ENCODE measurements at places on chromosomes 12 and 14.

DNA sequence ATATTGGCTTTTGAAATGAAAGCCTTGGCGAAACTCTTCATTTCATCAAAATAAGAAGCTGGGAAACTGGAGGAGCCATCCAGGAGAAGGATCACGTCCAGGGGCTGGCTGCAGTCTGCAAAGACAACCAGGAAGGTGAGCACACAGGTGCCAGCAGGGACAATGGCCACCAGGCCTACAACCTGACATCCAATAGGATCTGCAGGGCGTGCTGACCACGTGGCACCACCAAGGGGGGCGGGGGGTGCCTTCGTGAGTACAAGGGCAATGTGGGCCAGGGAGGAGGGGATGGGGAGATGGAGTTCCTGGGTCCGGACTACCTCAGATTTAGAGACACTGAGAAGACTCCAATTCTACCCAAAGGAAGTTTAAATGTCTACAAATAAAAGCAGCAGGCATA is 71.7 kb upstream of the ANO2 start:
- DNase-seq, result no peak

- peak; percentile 48 for DNase-seq
Measured at GRCh38 chr14:73245480-73246325, 8.4 kb downstream of the PAPLN start.

GRCh38 chr12:89775063-89775985 is 66.7 kb upstream of the ATP2B1 start:
- peak; percentile 38 for DNase-seq

GRCh38 chr14:67487937-67488893 is at the start of gene TMEM229B:
Gene TMEM229B (minus strand): TSS chr14:67488721. CDS start chr14:67473923, 14,798 bp downstream.
- no peak for DNase-seq

- DNase-seq, result no peak
Measured at GRCh38 chr12:39036105-39036504, 130.7 kb upstream of the CPNE8 start.

GRCh38 chr12:121232163-121232562 is 22.2 kb downstream of the P2RX4 start:
- no peak for DNase-seq

DNA sequence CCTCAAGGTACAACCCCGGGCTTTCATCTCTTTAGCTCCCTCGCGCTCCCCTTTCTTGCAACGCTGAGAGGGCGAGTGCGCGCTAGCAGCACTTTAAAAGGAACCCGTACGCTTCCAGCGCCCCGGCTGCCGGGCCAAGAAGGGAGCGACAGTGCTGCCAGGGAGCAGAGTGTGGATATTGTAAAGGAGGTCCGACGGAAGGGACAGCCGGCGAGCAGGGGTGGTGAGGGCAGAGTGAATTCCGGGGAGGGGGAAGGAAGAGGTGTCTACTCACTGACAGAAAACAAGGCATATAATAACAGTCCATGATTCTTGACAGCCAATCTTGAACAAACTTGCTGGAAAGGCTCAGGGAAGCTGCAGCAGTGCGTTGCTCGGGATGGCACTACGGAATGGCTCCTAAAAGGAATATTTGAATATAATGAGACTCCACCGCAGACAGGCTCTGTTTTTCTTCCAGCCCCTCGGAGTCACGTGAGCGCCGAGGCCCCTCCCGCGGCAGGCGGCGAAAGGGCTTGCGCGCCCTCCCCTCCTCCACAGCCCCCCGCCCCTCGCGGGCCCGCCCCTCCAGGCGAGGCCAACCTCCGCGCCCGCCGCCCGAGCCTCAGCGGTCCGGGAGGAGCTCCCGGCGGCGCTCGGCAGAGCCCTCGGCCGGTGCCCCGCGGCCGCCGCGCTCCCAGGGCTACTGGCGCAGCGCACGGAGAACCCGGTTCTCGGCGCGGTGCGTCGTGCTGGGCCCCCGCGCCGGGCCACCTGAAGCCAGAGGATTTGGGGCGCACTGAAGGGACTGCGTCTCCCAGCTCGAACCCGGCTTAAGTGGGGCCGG is 3.4 kb downstream of the BMP4 start:
- DNase-seq, result peak; percentile 90

DNA sequence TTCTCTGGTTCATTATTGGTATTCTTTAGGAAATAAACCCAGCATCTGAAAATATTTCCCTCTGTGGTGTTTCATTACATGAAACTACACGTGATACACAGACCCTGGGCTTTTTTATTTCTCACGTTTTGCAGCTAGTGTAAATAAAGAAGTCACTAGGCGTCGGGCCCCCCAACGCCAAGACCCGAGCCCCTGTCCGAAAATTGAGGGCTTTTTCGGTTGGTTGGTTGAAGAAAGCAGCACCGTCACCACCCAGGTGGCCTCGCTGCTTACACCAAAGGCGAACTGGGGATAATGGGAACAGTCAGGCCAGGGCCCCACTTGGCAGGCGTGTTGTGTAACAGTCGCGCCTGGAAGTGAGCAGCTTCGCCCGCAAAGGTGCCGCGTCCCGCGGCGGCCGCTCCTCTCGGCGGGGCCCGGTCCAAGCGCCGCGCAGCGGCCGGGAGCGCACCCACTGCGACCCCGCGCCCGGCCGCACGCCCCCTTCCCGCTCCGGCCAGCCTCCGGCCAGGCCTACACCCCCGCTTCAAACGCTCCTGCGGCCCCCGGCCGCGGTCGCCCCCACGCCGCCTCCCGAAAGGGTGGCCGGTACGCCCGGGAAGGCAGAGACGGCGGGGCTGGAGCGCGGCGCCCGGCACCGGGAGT is 1.2 kb downstream of the DUSP16 start:
- peak; percentile 83 for DNase-seq

DNA sequence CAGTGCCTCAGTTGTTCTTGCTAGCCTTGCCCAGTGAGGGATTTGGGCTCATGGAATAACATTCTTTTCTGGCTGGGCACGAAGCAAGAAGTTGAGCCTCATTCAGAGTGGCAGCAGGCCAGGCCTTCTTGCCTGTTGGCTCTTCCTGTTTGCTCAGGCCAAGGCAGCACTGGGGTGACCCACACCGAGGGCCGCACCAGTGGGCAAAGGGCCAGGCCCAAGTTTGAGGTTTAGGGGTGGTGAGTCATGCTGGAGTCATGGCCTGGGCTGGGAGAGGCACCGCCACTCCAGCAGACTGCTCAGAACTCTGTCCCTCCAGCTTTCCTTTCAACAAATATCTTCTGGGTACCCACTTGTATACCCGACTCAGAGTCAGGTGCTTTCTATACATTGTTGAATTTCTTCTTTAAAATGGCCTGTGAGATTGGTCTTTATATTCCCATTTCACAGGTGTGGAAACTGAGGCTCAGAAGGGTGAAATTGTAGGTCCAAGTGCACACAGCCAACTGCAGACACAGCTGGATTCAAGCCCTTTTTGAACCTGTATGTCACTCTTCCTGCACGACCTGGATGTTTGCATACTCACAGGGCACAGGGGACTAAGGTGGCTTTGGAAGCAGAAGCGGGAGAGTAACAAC is 279.4 kb downstream of the FOXN3 start:
- no peak for DNase-seq

- DNase-seq, result peak; percentile 54
Measured at GRCh38 chr14:101965770-101966722, 1.7 kb downstream of the DYNC1H1 start.

DNA sequence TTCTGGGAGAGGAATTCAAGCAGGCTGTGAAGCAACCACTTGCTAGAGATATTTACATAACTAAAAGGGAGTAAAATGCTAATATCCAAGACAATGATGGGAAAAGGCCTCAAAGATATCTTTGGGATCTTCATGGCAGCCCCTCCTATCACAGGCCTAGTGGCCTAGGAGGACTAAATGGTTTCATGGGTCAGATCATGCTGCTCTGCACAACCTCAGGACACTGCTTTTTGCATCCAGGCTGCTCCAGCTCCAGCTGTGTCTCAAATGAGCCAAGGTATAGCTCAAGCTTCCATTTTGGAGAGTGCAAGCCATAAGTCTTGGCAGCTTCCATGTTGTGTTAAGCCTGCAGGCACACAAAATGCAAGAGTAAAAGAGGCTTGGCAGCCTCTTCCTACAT is 195.6 kb upstream of the SSTR1 start:
- no peak for DNase-seq

DNA sequence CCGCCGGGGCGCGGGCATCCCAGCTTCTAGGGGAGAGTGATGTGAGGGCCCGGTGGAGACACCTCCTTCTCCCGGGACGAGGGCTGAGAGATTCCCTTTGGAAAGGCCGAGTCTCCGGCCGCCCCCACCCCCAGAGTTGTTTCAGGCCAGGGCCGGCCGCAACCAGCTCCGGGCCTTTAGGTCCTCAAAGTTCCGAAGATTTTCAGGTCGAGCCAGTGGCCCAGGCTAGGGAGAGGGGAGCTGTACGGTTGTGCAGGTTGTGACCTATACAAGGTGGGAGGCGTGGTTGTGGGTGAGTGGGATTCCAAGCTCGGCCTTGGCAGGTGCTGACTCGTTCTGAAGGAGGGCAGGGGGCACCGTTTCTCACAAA is 18.4 kb upstream of the ANKRD33 start:
- DNase-seq, result peak; percentile 51

DNA sequence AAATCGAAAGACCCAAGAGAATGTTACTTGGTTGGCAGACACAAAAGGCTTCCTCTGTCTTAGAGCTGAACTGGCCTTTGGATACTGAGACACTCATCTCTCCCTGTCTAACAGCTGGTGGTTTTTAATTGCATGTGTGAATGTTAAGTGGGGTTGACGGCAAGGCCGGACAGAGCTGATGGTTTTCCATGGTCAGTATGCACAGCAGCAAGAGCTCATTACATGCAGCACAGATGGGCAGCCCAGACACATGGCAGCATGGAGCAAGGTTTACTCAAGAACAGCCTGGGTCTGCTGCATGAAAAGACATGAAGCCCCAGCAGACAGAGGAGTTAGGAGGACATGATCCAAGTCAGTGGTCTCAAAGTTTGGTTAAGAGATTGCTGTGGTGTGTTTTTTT is 27.8 kb upstream of the CACNA2D4 start:
- peak; percentile 54 for DNase-seq

DNA sequence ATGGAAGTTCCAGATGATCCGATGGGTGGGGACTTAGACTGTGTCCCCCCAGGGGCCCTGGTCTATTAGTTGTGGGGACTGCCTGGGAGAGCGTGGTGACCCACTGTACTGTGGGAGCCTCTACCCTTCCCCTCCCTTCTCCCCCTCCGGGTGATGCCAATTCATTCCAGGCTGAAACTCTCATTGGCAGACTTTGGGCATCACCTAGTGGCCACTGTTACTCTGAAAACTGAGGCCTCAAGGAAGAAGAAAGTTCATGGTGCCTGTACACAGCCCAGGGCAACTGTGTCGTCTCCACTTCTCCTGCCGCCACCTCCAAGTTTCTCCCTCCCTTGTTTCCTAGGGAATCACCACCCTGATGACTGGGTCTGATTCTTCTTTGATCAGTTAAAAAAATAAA is 173.6 kb upstream of the ALG10B start:
- no peak for DNase-seq

DNA sequence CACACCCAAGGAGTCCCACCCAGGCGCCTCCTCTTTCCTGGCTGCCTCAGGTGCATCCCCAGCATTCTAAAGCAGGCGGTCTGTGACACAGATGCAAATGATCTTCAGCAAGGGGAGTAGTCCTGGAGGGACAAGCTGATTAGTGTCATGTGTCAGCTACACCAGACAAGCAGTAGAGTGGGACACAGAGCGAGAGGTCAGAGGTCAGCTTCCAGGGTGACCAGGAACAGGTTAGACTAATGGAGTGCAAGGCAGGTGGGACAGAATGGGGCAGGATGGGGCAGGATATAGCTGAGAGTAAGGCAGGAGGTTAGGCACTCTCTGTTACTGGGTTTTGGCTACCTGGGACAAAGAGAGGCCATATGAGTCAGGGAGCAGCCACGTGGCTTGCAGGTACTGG is 534.0 kb downstream of the FUT8 start:
- DNase-seq, result no peak

- DNase-seq, result peak; percentile 61
Measured at GRCh38 chr12:38544330-38545066, 227.9 kb downstream of the ALG10B start.

All from eye (tissue), 1 donor.